ENCODE measurements at places on chromosomes 3 and 15.

GRCh38 chr3:148190441-148190990 is 507.2 kb upstream of the AGTR1 start:
- no peak overlapping the region for H3K27ac ChIP-seq
- no peaks in the 10 kb centered on the region for H3K27me3 ChIP-seq
- no peak for DNase-seq
- H3K4me1 ChIP-seq = no peaks in the 10 kb centered on the region
- no peaks in the 10 kb centered on the region for H3K36me3 ChIP-seq
- H3K4me3 ChIP-seq = no peak overlapping the region

DNA sequence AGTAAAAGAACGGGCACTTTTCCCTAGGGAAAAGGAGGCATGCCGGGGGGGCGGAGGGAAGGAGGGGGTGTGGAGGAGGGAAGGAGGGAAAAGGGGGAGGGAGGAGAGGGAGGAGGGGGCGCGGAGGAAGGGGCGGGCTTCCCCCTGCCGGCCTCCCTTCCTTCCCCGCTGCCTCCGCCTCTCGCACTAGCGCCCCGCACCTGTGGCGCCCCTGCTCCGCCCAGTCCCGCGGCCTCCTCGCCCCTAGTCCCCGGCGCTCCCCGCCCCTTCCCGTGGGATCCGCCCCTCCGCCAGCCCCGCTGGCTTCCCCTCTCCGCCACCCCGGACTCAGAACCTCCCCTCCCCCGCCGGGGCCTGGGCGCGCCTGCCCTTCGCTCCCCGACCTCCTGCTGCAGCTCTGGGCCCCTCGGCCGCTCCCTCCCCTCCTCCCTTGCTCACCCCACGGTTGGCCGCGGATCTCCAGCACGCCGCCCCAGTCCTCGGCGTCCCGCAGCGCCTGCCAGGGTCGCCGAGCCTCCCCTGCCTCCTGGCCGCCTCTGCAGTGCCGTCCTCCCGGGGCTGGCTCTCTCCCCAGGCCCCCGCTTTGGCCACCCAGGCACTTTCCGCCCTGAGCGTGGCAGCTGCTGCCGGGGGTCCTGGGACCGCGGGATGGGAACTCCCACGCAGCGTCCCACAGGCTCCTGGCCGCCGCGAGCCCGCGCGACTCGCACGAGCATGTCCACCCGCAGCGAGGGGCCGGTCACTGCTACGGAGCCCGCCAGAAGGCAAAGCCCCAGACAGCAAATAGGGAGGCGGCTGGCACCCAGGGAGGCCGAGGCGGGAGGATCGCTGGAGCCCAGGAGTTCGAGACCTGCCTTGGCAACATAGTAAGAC is 147.4 kb downstream of the TJP1 start:
- DNase-seq = no peak
- H3K27me3 ChIP-seq = no peaks in the 10 kb centered on the region
- peak overlapping the region; percentile 50 for H3K27ac ChIP-seq
- H3K4me3 ChIP-seq = peak overlapping the region; percentile 54
- H3K4me1 ChIP-seq = peaks cover 15% of the 10 kb centered on the region
- no peaks in the 10 kb centered on the region for H3K36me3 ChIP-seq

GRCh38 chr3:56003129-56003528 is 465.1 kb downstream of the ERC2 start:
- DNase-seq = no peak
- H3K27me3 ChIP-seq = no peaks in the 10 kb centered on the region
- no peak overlapping the region for H3K27ac ChIP-seq
- H3K36me3 ChIP-seq = no peaks in the 10 kb centered on the region

DNA sequence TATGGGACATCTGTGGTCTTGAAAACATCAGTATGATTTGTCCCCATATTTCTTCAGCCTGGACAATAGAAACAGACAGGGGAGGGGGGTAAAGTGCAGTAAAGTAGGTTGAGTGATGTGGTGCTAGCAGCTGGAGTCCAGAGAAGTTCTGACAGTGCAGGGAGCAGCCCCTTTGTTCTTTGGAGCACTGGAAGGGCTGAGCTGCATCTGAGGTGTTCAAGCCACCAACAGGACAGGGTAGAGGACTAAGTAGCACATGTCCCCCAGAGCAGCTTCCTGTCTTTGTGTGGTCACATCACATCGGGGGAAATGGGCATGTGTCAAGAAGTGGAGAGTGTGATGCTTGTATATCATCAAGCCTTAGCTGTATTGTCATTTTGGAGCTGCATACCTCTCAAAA is 12.1 kb downstream of the MRPS22 start:
- no peak overlapping the region for H3K4me3 ChIP-seq
- no peaks in the 10 kb centered on the region for H3K27me3 ChIP-seq
- H3K4me1 ChIP-seq = no peaks in the 10 kb centered on the region
- no peak for DNase-seq
- H3K36me3 ChIP-seq = peaks cover 74% of the 10 kb centered on the region
- no peak overlapping the region for H3K27ac ChIP-seq

DNA sequence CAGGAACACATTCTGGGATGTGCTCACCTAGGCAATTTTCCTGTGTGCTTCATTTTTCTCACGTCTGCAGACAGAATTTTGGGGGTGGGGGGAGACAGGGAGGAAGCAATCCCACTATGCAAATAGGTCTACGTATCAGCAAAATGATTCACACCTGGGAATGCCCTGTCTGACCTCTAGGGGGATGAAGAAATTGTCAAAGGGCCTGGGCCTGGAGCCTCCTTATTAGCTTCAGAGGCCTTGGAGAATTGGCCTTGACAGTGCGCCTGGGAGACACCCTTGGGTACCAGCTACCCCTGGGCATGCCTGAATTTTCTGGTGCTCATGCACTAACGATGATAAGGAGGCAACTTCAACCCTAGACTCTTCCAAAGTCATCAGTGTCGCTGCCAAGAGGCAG is 207.5 kb downstream of the CADPS start:
- DNase-seq = no peak
- no peak overlapping the region for H3K4me3 ChIP-seq
- H3K4me1 ChIP-seq = no peaks in the 10 kb centered on the region
- no peaks in the 10 kb centered on the region for H3K27me3 ChIP-seq

DNA sequence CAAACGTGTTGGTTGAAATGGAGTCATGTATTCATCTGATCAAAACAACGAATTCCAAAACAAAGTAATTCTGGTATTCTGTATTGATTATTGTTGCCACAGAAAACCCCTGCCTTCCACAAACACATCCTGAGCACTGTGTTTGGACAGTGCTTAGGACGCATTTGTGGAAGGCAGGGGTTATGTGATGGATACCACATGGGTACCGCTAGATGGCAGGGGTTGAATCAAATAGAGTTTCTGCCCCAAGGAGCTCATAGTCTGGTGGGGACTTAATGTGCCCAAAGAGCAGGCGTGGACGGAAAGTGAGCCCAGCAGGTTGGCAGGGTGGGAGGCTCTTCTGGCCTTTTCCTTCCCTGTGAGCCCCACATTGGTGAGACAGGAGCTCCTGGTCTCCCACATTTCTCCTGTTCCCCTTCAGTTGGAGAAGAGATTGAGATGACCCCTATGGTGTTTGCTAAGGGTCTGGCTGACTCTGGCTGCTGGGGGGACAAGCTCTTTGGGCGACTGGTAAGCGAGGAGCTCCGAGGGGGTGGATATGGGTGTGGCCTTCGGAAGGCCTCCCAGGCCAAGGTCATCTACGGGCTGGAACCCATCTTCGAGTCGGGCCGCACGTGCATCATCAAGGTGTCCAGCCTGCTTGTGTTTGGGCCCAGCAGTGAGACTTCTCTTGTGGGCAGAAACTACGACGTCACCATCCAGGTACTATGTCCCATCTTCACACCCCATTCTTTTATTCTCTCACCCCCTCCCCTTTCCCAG is 22.1 kb upstream of the SLC28A1 start:
- no peaks in the 10 kb centered on the region for H3K27me3 ChIP-seq
- no peak for DNase-seq
- no peaks in the 10 kb centered on the region for H3K4me1 ChIP-seq
- no peak overlapping the region for H3K27ac ChIP-seq

DNA sequence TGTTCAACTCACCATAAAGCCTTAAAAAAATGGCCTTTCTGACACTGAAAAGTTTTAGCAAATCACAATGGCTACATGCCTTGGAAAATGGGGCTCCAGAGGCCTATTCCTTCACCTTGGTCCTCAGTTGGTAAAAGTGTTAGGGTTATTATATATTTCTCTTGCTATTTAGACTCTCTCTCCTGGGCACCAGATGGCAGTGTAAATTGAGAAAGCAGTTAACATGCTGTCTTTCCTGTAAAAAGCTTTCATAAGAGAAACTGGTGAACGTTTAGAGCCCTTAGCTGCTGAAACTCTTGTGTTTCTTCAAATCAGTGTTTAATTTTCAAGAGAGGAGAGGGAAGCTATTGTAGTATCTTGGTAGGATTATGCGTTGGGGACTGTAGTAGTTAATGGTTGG is 89.9 kb downstream of the LRTM1 start:
- H3K27me3 ChIP-seq = no peaks in the 10 kb centered on the region
- H3K36me3 ChIP-seq = no peaks in the 10 kb centered on the region
- no peaks in the 10 kb centered on the region for H3K4me1 ChIP-seq

GRCh38 chr3:43024181-43024885 is 45.2 kb downstream of the GASK1A start:
- H3K36me3 ChIP-seq = no peaks in the 10 kb centered on the region
- H3K4me1 ChIP-seq = no peaks in the 10 kb centered on the region
- H3K4me3 ChIP-seq = no peak overlapping the region
- DNase-seq = no peak

- no peaks in the 10 kb centered on the region for H3K4me1 ChIP-seq
- H3K4me3 ChIP-seq = no peak overlapping the region
- H3K27ac ChIP-seq = no peak overlapping the region
- DNase-seq = no peak
- no peaks in the 10 kb centered on the region for H3K27me3 ChIP-seq
These were observed 265.1 kb downstream of the NFKBIZ start for GRCh38 chr3:102114264-102114979.

- H3K4me1 ChIP-seq = no peaks in the 10 kb centered on the region
- H3K27me3 ChIP-seq = no peaks in the 10 kb centered on the region
- no peak overlapping the region for H3K4me3 ChIP-seq
- no peak overlapping the region for H3K27ac ChIP-seq
- no peaks in the 10 kb centered on the region for H3K36me3 ChIP-seq
These were observed 65.4 kb upstream of the PFN2 start for GRCh38 chr3:150035910-150036612.

DNA sequence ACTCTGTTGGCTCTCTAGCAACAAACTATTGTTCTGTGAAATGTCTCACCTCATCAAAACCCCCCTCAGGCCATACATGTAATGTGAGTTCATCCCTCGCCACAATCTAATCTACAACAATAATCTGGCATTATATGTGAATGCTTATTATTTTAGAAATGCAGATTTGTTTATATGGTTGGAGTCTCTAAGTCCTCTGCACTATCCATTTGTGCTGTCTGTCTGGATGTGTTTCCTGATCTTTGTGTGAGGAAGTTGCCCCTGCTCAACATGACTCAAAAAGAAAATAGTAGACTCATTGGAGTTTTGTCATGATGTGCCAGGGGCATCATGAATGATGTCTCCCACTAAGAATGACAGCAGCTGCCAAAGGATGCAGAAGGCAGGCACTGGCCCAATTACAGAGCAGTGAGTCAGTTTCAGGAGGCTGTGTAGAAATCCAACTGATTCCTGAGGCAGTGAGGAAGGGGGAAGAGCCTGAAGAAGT is 161.6 kb upstream of the PDZRN3 start:
- H3K36me3 ChIP-seq = no peaks in the 10 kb centered on the region
- H3K27ac ChIP-seq = no peak overlapping the region
- no peaks in the 10 kb centered on the region for H3K27me3 ChIP-seq
- no peak overlapping the region for H3K4me3 ChIP-seq

DNA sequence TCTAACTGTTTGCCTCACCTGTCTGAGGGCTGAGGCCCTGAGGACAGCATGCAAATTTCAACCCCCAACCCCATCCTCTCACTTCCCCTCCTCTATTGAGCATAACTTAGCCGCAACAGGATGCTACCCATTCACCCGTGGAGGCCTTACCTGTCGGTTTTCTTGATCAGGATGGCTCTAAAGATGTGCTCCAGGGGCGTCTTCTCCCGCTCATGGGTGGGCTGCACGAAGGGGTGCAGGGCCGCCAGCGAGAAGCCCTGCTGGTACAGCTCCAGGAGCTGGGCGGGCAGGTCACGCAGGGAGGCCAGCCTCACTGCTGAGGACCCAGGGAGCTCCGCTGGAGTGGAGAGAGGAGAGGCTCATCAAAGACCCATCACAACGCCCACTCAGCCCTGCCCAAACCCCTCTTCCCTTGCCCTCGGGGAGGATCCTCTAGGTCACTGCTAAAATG is 79.8 kb downstream of the RFTN1 start:
- H3K4me1 ChIP-seq = no peaks in the 10 kb centered on the region
- H3K27me3 ChIP-seq = no peaks in the 10 kb centered on the region
- H3K36me3 ChIP-seq = no peaks in the 10 kb centered on the region
- no peak for DNase-seq
- no peak overlapping the region for H3K4me3 ChIP-seq

GRCh38 chr3:150146991-150147761 is 176.5 kb upstream of the PFN2 start:
- DNase-seq = no peak
- no peaks in the 10 kb centered on the region for H3K36me3 ChIP-seq
- H3K4me3 ChIP-seq = no peak overlapping the region
- no peaks in the 10 kb centered on the region for H3K27me3 ChIP-seq

GRCh38 chr15:52709187-52709981 is 30.2 kb upstream of the ATOSA start:
- no peaks in the 10 kb centered on the region for H3K36me3 ChIP-seq
- no peak for DNase-seq
- H3K4me3 ChIP-seq = no peak overlapping the region
- no peaks in the 10 kb centered on the region for H3K27me3 ChIP-seq
- H3K27ac ChIP-seq = no peak overlapping the region

- H3K36me3 ChIP-seq = no peaks in the 10 kb centered on the region
- no peak within 1 kb of the TSS for H3K4me3 ChIP-seq
- DNase-seq = no peak
These were observed at the start of gene SAMMSON for GRCh38 chr3:69999140-70000027. Gene SAMMSON, plus strand, starts transcription at chr3:69999733.

DNA sequence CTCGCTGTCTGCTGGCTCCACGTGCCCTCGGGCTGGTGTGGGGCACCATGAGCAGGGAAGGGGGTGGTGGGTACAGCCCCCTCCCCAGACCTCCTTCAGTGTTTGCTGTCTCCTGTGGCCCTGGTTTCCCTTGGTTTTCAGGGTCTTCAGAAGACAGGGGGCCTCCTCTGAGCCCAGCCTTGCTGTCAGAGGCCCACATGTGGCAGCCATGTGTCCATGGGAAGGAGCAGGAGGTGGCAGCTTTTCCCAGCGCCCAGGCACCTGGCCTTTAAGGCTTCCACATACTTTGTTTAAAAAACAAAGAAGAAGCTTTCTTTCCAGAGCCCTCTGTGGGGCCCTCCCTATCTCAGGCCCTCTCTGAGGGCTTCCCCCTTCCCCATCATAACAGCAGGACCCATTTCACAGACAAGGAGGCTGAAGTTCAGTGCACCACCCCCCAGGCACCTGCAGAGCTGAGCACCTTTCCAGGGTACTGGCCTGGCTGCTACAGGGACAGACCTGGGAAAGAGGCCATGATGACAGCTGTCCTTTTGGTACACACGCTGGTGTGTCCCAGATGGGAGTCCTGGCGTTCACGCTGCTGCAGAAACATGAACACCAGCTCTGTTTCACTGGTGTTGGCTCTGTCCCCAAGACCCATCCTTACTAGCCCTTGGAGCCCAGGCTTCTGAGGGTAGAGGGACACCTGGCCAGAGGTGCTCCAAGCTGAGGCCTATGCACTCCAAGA is 73.7 kb downstream of the DNAJB8 start:
- H3K36me3 ChIP-seq = no peaks in the 10 kb centered on the region
- peaks cover 6% of the 10 kb centered on the region for H3K4me1 ChIP-seq
- DNase-seq = no peak
- H3K27me3 ChIP-seq = no peaks in the 10 kb centered on the region
- 0 out of 2 replicates have a peak overlapping the region, but pooled peaks have one; percentile 7 for H3K27ac ChIP-seq

All from Panc1 (cell line).